ENCODE measurements at places on chromosomes 1 and 21. TPM values are rescaled to one million over a fixed set of nuclear protein-coding genes. Genes with fewer than 3 reads are reported as not detected.

The CD247 gene
- not detected for total RNA-seq

The GLIS1 gene
- total RNA-seq: 2.7 TPM

The PAQR6 gene
- total RNA-seq: 0.59 TPM

The AMY2A gene
- total RNA-seq: not detected

The PRDM15 gene
- 7.0 TPM for total RNA-seq

The NPHS2 gene
- not detected for total RNA-seq

The LEFTY1 gene
- total RNA-seq: not detected

The TNFSF4 gene
- 19.4 TPM for total RNA-seq

The LMOD1 gene
- 27.0 TPM for total RNA-seq

The OR2G6 gene
- not detected for total RNA-seq

The FLG2 gene
- total RNA-seq: not detected

The KPRP gene
- total RNA-seq: not detected

The PTGFR gene
- 34.0 TPM for total RNA-seq

The ETNK2 gene
- total RNA-seq: 1.5 TPM

The TMEM81 gene
- 1.4 TPM for total RNA-seq

The RPE65 gene
- total RNA-seq: not detected

The CELA3B gene
- not detected for total RNA-seq

The VWA5B1 gene
- total RNA-seq: not detected

The SLC2A5 gene
- total RNA-seq: 12.5 TPM

The NPPB gene
- 19.7 TPM for total RNA-seq

The GJB4 gene
- not detected for total RNA-seq

The REG4 gene
- total RNA-seq: not detected

The GPR3 gene
- total RNA-seq: 0.89 TPM

The COG2 gene
- total RNA-seq: 19.6 TPM

The KLHDC9 gene
- total RNA-seq: 1.5 TPM

The RYR2 gene
- total RNA-seq: under 0.01 TPM

The GOLT1A gene
- not detected for total RNA-seq

The SERBP1 gene
- total RNA-seq: 252 TPM

The MAN1A2 gene
- 79.3 TPM for total RNA-seq

The RIPPLY3 gene
- total RNA-seq: not detected

The PPM1J gene
- total RNA-seq: 1.6 TPM

The CSMD2 gene
- total RNA-seq: 10.9 TPM

The CELA2B gene
- total RNA-seq: not detected

The FMO1 gene
- total RNA-seq: not detected

The SPRR3 gene
- total RNA-seq: not detected

The C4BPB gene
- total RNA-seq: not detected

The POGZ gene
- 35.8 TPM for total RNA-seq

The DPT gene
- 0.05 TPM for total RNA-seq

The AHDC1 gene
- 15.5 TPM for total RNA-seq

The CFAP45 gene
- 0.55 TPM for total RNA-seq

The GNAI3 gene
- 22.9 TPM for total RNA-seq

The OR6Y1 gene
- total RNA-seq: not detected

The HTR6 gene
- total RNA-seq: not detected

The LRRC38 gene
- total RNA-seq: not detected

The F13B gene
- total RNA-seq: not detected

The DYNLT5 gene
- total RNA-seq: 0.30 TPM
